Lung (tissue), 17 donors: ENCODE measurements at places on chromosomes 2 and 18. TPM values are rescaled to one million over a fixed set of nuclear protein-coding genes. Genes with fewer than 3 reads are reported as not detected.

DNA sequence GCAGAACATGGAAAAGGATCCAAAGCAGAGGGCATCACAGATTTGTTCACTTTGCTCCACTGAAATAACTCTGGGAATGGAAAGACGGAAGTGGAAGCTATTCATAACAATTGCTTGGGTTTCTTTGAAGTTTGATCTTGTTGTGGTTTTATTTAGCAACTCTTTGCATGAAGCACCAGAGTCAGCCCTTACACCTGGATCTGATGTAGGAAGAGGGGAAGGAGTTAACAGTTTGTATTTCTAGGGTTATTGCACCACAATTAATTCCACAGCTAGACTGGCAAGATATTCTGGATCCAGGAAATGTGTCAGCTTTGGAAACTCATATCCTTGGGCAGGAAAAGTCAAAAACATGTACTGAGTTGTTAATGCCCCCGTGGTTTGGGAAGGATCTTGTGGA lies 1143.4 kb downstream of the CNTNAP5 start:
- no peaks in the 10 kb centered on the region for H3K27me3 ChIP-seq
- H3K4me3 ChIP-seq = no peak overlapping the region
- H3K27ac ChIP-seq = no peak overlapping the region
- H3K4me1 ChIP-seq = no peaks in the 10 kb centered on the region

DNA sequence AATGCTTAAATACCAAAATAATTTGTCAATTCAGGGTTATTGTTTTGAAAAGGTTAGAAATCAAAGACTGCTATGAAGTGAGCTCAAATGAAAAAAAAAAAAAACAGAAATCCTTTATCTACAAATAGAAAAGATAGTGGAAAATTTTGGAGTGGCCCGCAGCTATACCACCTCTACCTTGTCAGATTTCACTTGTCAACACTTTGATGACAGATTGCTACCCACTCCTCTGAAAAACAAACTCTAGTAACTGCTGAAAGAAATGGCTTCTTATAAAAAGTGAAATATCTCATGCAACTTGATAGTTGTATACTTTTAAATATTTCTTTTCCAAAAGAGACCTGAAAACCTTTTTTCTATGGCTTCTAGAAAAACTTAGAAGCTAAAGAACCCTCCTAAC lies 84.5 kb downstream of the WDPCP start:
- H3K27ac ChIP-seq = no peak overlapping the region
- no peak overlapping the region for H3K4me3 ChIP-seq
- no peaks in the 10 kb centered on the region for H3K27me3 ChIP-seq
- no peaks in the 10 kb centered on the region for H3K36me3 ChIP-seq

DNA sequence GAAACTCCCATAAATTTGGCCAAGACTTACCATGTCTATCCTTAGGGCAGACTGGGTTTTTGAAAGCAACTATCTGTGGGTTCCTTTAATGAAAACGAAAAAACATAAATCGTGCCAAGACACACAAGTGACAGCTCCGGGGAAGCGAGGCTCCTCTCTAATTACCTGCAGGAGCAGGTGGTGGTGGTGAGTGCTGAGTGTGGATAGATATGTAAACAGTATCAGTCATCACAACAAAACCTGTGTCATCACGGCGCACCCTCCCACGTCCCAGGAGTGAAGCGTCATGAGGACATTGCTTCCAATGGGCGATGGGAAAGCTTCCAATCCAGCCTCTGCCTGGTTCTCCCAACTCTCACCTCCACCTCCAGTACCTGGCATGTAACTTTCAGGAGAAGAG lies 31.3 kb downstream of the ACKR3 start:
- H3K27ac ChIP-seq = no peak overlapping the region
- DNase-seq = no peak
- H3K4me1 ChIP-seq = no peaks in the 10 kb centered on the region
- no peaks in the 10 kb centered on the region for H3K27me3 ChIP-seq

GRCh38 chr2:120817956-120818325 lies 82.3 kb downstream of the GLI2 start:
- no peaks in the 10 kb centered on the region for H3K27me3 ChIP-seq
- no peaks in the 10 kb centered on the region for H3K36me3 ChIP-seq

- H3K27ac ChIP-seq = no peak within 1 kb of the TSS
- H3K27me3 ChIP-seq = no peaks in the 10 kb centered on the region
- DNase-seq = peak; percentile 88
- H3K4me1 ChIP-seq = no peaks in the 10 kb centered on the region
- no peaks in the 10 kb centered on the region for H3K36me3 ChIP-seq
Measured at GRCh38 chr18:35376742-35377695, at the start of gene ZNF396. TSS of gene ZNF396 (minus strand) at chr18:35377337. CDS start at chr18:35374292, 3,045 bp downstream.

- no peak overlapping the region for H3K4me3 ChIP-seq
- H3K36me3 ChIP-seq = no peaks in the 10 kb centered on the region
- no peak for DNase-seq
Measured at GRCh38 chr2:170404846-170405245, 226.9 kb downstream of the MYO3B start.

DNA sequence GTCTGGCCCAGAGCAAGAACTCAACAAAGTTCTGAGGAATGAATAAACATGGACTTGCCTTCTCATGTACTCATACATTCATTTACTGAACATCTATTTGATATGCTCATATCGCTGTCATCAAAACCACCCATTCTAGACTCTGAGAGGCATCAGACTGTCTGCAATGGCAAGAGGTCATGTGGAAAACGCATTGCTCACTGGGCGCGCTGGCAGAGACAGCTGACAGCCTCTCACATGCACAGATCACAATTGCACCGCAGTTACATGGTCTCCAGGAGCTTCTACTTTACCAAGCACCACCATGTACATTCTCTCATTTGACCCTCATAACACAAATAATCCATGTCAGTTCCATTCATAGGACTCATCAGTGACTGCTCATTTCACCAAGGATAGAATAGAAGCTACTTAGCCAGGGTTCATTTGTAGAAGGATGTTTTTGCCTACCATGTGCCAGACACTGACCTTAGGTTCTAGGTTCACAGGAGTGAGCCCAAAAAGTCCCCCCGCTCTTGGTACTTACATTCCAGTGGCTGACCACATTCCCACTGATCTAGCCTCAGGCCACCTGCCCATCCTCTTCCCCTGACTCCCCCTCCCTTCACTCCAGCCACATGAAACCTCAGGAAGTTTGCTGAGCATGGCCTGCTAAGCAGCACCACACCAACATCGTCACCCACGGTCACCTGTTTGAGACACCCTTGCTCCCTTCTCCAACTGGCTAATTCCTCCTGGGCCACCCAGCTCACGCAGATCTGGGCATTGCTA lies 6.1 kb downstream of the FAM124B start:
- H3K4me3 ChIP-seq = no peak overlapping the region
- no peak overlapping the region for H3K27ac ChIP-seq
- H3K36me3 ChIP-seq = no peaks in the 10 kb centered on the region

- H3K4me3 ChIP-seq = no peak overlapping the region
- H3K36me3 ChIP-seq = peaks cover 16% of the 10 kb centered on the region
- no peaks in the 10 kb centered on the region for H3K27me3 ChIP-seq
- no peak overlapping the region for H3K27ac ChIP-seq
Measured at GRCh38 chr2:53933329-53933728, 37.5 kb downstream of the PSME4 start.

GRCh38 chr2:217856871-217857270 lies 145.9 kb downstream of the TNS1 start:
- H3K27me3 ChIP-seq = no peaks in the 10 kb centered on the region
- no peak overlapping the region for H3K4me3 ChIP-seq
- H3K36me3 ChIP-seq = peaks cover 13% of the 10 kb centered on the region
- no peak for DNase-seq
- H3K27ac ChIP-seq = peak overlapping the region; percentile 17

DNA sequence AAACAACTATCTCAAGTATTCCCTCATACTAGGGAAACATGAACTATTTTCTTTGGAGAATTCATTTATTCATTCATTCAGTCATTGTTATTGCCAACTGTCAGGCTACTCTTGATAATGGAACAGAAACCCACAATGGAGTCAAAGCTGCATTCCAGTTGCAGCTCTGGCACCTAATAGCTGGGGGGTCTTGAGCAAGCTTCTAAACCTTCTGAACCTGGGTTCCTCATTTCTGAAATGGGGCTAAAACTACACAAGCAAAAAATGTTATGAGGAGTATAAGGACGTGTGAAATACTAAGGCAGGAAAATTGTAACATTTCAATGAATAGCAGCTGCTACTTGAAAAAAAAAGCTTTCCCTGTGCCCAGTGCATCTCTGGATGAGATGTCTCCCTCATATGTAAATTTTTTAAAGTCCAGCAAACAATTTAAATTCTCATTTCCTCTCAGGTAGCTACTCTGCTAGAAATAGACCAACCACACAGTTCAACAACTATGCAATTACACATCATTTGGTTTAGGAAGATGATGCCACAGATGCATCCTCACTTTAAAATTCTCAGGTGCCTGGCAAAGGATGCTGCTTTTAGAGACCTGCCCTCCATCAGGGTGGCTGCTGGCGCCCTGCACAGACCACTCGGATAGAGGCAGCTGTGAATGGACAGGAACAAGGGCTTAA lies 38.5 kb downstream of the SPRED2 start:
- no peak overlapping the region for H3K27ac ChIP-seq
- DNase-seq = no peak
- no peaks in the 10 kb centered on the region for H3K27me3 ChIP-seq
- H3K4me3 ChIP-seq = no peak overlapping the region

DNA sequence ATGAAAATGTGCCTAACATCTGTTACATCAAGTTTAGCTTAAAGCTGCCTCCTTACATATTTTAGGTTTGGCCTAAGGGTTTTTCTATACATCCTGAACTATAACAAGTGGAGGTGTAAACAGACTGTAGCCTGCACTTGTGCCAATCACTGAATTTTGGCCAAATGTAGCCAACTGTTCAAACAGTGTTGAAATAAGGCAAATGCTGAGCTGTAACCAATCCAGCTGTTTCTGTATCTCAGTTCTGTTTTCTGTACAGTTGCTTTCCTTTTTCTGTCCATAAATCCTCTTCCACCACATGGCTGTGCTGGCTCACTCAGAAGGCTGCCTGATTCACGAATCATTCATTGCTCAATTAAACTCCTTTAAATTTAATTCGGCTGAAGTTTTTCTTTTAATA lies 19.2 kb upstream of the CAPN13 start:
- no peaks in the 10 kb centered on the region for H3K4me1 ChIP-seq
- DNase-seq = no peak
- H3K36me3 ChIP-seq = no peaks in the 10 kb centered on the region
- H3K27me3 ChIP-seq = no peaks in the 10 kb centered on the region
- no peak overlapping the region for H3K27ac ChIP-seq

DNA sequence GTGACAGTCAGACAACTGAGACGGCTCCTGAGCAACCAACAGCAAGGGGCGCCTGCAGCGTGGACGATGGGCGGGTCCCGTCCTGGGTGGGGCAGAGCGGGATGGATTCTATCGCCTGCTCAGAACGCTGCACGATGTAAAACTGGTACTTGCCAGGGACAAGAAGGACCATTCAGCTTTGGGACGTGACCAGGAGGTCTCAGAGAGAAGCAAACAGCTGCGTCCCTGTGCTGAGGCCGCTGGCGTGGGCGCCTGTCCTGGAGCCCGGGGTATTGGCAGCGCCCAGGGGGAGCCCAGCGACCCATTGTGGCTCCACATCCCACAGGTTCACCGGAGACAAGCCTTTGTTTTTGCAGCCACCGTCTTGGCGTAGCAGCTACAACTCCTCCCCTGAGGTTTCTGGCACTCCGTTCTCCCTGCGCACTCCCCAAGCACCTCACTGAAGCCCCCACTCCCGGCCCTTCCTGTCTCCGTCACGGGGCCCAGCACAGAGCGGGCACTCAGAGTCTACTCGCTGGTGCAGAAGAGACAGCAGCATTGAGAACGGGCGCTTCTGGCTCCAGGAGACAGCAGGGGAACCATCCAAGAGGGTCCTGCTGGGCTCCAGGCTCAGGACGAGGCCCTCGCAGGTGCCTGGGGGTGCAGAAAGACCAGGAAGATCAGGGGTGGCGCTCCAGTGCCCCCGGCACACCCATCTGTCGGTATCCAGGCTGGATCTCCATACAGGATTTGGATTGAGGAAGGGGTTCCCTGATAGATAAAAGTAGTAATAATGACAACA lies 22.1 kb upstream of the KCNG2 start:
- no peak overlapping the region for H3K27ac ChIP-seq
- no peak for DNase-seq
- peaks cover 20% of the 10 kb centered on the region for H3K27me3 ChIP-seq
- H3K4me1 ChIP-seq = no peaks in the 10 kb centered on the region
- H3K36me3 ChIP-seq = no peaks in the 10 kb centered on the region

DNA sequence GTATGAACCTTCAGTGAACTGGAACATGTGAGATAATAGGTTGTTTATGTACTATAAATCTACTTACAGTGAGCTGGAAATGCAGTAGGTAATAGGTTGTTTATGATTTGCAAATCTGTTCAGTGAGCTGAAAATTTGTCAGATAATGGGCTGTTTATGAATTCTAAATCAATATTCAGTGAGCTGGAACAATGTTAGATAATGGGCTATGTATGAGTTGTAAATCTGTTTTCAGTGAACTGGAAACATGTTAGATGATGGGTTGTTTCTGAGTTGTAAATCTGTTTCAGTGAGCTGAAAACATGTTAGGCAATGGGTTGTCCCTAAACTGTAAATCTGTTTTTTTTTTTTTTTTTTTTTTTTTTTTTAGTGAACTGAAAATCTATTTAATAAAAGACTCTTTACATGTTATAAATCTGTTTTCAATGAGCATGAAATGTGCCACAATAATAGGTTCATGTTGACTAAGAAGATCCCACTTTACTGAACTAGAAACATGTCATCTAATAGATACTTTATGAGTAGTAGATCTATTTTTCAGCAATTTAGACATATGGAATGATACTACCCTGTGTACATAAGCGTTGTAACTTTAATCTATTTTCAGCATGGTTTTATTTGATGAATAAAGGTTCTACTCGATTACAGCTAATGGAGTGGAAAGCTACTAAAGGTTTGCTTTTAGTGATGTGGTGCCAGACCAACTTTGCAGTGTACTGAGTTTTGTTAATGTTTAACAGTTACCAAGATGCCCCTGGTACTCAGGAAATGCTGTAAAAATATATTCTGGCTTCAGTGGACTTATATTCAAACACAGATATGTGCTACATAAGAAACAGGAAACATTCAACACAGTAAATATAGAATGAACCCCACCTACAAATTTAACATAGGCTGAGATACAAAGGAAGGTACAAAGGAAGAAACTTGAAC lies 1471.8 kb downstream of the LRP1B start:
- H3K4me1 ChIP-seq = no peaks in the 10 kb centered on the region
- no peaks in the 10 kb centered on the region for H3K36me3 ChIP-seq
- H3K4me3 ChIP-seq = no peak overlapping the region
- H3K27ac ChIP-seq = no peak overlapping the region

DNA sequence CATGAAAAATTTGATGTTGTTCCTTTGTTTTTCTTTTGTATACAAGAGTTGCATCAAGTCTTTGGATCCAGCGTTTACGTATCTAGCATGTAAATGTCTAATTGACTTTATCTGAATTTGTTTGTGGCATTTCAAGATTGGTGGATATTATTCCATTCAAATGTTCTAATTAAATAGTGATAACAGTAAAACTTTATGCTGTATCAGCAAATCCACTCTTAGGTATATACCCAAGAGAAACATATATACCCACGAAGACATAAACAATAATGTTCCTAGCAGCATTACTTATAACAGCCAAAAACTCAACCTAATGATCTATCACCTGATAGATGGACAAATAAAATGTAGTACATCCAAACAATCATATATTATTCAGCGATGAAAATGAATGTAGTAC lies 579.4 kb upstream of the LRATD1 start:
- no peaks in the 10 kb centered on the region for H3K4me1 ChIP-seq
- no peak for DNase-seq
- no peaks in the 10 kb centered on the region for H3K27me3 ChIP-seq

GCFC2 gene
- 25.4 TPM for polyA plus RNA-seq

ABCG5 gene
- polyA plus RNA-seq = not detected

ARHGEF4 gene
- polyA plus RNA-seq = 1.8 TPM

TMEM247 gene
- polyA plus RNA-seq = not detected

MARCO gene
- polyA plus RNA-seq = 833 TPM

AGXT gene
- 0.16 TPM for polyA plus RNA-seq

LHCGR gene
- 0.02 TPM for polyA plus RNA-seq

FHOD3 gene
- 1.3 TPM for polyA plus RNA-seq

SPATA3 gene
- not detected for polyA plus RNA-seq

FBXO15 gene
- 6.2 TPM for polyA plus RNA-seq
